ENCODE measurements at places on chromosomes 7 and 10.

GRCh38 chr10:59335497-59335896, 26.9 kb downstream of the FAM13C start:
- no peak for DNase-seq

DNA sequence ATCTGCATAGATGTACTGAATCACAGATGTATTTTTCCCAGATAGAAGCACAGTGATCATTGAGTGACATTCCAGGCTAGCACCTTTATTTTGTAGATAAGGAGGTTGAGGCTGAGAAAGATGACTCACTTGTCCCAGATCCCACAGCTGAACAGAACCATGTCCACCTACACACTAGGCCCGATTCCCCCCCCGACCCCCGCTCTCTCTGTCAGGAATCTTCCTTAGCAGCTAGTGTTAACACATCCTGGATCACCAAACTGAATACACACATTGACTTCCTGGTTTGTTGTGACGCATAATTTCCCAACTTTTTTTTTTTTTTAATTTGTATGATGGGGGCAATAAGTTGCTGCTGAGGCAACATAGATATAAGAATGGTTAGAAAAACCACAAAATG, 5.2 kb downstream of the SFMBT2 start:
- DNase-seq: no peak

DNA sequence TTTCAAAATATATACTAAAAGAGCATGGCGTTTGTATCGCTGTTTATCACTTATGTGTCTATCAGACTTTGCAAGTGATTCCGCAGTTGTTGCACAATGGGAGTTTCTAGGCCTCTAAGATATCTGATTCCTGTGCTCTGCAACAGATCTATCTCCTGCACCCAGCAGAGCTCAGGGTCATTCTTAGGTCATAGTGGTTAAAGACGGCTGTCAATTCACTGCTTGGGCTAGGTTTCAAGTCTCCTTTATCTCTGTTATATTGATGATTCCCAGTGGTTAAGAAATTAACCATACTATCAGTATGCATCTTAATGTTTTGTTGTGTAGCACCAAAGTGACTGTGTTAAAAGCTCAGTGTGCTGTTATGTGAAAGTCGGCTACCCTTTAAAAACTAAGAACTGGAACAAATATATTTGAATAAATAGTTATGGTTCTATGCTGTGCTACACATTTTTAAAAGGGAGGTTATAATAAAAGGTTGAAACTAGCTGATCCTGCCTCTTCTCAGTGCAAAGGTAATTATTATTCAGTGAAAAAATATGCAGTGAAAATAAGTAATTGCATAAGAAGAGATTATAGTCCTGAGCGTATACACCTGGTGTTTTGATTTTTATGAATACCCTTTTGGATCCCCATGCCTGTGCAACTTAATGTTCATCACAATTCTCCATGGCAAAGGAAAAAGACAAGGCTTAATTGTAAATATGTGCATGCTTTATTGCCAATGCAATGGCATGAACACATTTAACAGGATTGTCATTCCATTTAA, 24.0 kb downstream of the HOXA1 start:
- no peak for DNase-seq

GRCh38 chr7:124856299-124856888, 73.2 kb downstream of the POT1 start:
- DNase-seq: peak; percentile 27

DNA sequence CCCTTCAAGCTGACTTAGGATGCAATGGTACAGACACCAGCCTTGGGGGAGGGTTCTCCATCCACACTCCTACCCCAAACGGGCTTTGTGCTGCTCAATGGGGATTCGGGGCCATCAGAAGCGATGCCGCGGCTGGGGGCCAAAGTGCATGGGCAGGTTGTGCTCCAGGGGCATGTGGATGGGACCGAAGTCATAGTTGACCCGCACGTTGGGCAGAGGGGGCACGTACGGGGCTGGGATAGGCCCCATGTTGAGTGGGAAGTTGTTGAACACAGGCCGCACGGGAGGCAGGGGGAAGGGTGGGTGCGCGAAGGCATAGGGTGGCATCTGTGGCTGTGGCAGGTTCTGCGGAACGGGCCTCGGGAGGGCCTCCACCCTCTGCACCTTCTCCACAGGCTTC, 158.7 kb downstream of the RNF216 start:
- DNase-seq: no peak

GRCh38 chr7:51316262-51316665, 345 bp downstream of the COBL start:
- DNase-seq: no peak

DNA sequence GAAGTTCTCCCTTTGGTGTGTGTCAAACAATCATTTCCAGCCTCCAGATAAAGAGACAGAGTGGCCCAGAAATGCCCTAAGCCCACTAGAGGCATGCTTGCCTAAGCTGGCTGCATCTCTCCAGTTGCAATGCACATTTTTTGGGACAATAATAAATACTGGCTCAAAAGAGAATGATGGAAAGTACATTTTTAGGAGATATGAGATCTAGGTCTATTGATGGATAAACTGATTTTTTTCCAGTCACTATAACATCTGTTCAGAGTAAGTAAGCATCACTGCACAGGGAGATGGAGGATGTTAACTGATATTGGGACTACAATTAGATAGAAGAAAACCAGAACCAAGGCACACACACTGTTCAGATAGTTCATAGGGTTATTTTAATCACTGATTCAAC, 553.0 kb downstream of the GRM8 start:
- DNase-seq: no peak

GRCh38 chr10:74949843-74950765, 123.7 kb downstream of the KAT6B start:
- DNase-seq: no peak

DNA sequence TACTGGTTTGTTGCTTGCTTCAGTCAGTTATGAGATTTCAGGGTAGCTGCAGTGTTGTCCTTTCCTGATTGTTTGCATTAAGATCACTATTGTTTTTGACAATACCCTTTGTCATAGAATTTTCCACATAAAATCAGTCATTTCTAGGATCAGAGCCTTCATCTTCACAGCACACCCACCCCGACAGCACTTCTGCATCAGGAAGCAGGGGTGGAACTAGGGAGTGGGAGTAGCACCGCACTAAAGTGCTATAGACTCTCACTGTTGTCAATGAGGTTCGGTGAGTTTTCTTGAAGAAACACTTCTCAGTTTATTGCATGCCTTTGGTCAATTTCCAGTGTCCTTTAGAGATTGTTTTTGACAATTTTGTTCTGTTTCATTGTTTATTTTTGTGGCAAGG, 632.5 kb downstream of the AUTS2 start:
- no peak for DNase-seq

DNA sequence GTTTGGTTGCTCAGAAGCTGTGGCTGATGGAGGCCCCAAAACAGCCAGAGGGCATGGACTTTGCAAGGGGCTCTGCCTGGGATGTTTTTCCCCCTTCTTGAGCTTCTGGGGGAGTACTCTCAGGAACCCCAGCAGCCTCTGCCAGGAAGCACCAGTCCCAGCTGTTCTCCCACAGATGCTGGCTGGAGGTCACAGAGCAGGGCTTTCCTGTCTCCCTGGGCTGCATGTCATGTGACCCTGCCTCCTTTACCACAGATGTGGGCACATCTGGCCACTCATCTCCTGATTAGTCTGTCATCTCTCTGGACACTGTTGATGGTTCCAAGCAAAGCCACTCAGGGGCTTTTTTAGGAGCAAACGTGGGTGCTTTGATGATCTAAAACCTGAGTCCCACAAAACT, 136.7 kb downstream of the NEURL1 start:
- DNase-seq: no peak

GRCh38 chr7:99165816-99166215, 21.9 kb upstream of the SMURF1 start:
- DNase-seq: no peak

DNA sequence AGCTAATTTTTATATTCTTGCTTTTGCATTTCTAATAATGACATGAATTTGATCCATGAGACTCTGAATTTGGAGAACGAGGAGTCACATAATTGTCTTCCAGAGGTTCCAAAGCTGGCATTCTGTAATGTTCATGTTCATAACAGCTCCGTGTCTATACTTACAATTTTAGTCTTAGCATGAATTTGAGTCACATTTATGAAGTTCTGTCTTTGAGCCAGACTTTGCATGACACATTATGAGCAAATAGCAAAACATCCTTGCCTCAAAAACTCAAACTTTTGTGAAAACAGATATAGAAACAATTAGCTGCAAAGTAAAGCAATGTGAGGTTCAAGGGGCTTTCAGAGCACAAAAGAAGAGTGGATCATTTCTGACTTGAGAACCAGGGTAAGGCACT, 44.5 kb upstream of the CAV2 start:
- DNase-seq: no peak

- DNase-seq: no peak
Observed at GRCh38 chr7:50366311-50366710, 61.8 kb downstream of the IKZF1 start.

DNA sequence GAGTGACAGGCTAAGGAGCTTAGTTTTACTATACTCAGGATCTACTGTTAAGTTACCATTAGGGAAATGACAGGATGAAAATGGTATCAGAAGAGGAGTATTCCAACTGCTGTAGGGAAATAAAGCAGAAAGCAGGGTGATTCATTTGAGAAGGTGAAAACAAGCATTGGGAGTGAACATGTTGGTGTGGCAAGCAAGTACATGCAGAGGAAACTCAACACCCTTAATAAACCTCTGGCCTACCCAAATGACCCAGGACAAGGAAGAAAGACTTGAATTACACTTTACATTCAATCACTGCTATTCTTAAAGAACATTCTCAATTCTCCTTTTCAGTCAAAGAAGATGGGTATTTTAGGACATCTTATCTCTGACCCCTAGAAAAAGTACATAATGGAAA, 28.7 kb downstream of the ERLIN1 start:
- no peak for DNase-seq

GRCh38 chr10:53904506-53905241, 896.4 kb downstream of the PCDH15 start:
- no peak for DNase-seq

- no peak for DNase-seq
Observed at GRCh38 chr7:22008087-22008486, 62.4 kb upstream of the CDCA7L start.

GRCh38 chr7:50156706-50157105, 63.7 kb upstream of the ZPBP start:
- DNase-seq: no peak

DNA sequence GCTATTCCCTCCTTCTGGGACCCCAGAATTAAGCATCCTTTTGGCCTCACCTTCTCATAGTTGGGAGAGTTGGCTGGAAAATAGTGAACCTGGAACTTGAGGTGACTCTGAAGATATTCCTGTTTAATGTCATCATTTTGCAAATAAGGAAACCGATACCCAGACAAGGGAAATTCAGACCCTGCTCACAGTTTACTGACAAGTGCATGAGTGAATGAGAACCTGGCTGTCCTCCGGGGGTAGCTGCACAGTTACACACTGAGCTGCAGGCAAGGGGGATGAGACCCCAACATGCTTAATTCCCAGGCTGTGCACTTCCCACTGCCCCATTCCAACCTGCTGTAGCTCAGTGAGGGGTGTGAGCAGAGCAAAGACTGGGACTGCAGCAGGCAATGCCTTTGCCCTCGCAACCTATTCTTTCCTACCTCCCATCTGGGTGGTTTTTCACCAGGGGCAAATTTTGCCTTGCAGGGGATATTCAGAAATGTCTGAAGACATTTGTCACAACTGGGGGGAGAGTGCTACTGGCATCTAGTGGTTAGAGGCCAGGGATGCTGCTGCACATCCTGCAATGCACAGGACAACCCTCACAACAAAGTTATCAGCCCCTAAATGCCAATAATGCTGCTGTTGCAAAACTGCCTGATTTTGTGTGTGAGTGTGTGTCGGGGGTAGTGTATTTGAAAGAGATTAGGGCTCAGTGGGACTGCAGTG, 136.2 kb downstream of the SORCS3 start:
- DNase-seq: no peak

DNA sequence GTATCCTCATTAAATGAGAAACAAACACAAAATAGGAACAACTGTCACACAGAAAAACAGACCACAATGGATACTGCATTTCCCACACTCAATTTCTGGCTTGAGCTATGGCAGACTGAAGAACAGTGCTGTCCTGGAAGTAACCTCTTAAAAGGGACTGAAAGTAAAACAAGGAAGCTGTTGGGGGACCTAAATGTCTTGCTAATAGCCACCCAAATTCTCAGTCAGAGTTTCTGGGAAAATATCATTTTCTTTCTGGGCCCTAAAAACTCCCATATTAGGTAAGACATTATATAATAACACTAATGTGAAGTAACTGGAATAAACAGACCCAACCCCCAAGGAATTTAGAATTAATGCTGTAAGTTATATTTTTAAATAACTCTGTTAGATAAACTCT, 80.9 kb upstream of the TFEC start:
- no peak for DNase-seq

DNA sequence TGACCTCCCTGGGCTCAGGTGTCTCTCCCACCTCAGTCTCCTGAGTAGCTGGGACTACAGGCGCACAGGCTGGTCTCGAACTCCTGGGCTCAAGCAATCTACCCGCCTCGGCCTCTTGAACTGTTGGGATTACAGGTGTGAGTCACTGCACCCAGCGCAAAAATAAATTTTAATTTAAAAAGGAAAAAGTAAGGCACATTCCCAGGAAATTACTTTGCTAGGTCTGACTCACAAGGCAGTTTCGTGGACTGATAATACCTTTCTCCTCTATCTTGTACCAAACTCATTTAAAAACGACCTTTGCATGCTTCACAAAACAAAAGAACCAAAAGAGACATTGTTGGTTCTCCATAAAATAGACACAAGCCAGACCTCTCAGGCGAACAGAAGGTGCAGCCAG, 29.7 kb downstream of the PARP12 start:
- DNase-seq: no peak

- no peak for DNase-seq
Observed at GRCh38 chr7:288671-289101, 1.3 kb upstream of the FOXL3 start.

GRCh38 chr10:12081879-12082557, 13.3 kb downstream of the DHTKD1 start:
- no peak for DNase-seq

DNA sequence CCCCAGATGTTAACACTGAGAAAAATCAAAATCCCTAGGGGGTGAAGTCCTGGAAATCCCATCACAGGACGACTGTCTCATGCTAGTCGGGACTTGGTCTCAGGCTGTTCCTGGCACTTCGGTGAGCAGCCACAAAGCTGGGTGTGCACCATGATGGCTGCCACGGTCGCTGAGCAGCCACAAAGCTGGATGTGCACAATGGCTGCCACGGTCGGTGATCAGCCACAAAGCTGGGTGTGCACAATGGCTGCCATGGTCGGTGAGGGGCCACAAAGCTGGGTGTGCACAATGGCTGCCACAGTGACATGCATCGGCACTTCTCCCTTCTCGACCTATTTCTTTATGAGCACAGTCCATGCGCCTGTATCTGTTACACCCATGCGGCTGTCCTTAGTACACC, 505.1 kb downstream of the TCERG1L start:
- no peak for DNase-seq

GRCh38 chr7:50793120-50793946, 10.6 kb upstream of the GRB10 start:
- DNase-seq: no peak

Data from Jurkat, Clone E6-1 (cell line).